ENCODE measurements at places on chromosomes 1 and 21.
A peak's percentile ranks its signal among the peaks of the same experiment; 100 is the strongest.

DNA sequence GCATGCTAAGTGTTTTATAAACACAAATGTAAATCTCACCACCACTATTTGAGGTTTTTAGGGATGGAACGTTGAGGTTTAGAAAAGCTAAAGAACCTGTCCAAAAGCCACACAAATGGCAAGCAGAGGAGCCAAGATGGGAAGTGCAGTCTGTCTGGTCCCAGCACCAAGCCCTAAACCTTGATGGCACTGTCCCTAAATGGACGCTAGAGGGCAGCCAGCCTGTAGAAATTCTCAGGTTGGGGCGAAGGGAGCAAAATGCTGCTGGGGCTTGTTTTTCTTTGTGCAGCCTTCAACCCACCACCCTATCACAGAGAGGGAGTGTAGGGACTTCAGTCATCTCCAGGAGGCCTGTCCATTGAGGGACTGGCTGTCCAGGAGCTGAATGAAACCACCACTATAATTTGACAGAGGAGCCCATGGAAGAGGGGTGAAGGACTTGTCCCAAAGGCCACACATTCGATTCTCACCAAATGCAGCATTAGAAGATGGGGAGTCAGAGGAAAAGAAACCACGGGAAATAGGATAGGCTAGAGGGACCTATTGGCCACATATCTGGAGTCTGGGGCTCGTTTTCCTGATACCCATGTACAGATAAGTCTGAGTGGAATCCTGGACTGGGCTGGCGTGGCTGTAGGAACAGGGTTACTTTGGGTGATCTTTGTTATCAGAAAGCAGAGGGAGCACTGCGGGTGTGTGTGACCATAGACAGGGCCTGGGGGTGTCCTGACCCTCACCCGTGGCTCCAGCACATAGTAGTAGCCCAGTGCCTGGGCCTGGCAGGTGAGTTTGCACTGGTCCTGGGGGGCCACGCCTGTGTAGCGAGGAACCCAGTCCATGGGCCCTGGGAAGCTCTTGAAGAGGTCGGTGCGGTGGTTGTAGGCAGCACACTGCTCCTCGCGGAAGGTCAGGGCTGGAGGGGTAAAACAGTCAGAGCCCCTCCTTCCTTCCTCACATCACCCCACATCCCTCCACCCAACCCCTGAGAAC lies 6.1 kb downstream of the ADAMTS4 start:
- DNase-seq = no peak

DNA sequence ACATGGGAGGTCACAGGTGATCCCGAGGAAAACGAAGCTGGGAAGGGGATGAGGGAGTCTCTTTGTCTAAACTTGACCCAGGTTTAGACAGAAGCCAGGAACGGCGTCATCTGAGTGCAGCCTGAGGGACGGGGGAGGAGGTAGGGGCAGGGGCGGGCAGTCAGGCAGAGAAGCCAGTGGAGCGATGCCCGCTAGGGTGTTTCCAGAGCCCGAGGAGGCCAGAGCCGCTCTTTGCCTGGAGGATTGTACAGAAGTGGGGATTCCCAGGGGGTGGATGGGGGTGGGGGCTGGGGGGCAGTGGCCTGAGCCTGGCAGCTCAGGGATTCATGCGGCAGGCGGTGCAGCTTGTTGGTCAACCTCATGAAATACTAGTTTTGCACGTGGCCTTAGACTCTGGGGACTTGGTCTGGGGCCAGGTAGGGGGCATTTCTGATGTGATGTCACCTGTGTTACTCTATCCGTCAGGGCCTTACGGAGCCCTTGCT lies 58.4 kb downstream of the VPS26C start:
- DNase-seq = no peak

DNA sequence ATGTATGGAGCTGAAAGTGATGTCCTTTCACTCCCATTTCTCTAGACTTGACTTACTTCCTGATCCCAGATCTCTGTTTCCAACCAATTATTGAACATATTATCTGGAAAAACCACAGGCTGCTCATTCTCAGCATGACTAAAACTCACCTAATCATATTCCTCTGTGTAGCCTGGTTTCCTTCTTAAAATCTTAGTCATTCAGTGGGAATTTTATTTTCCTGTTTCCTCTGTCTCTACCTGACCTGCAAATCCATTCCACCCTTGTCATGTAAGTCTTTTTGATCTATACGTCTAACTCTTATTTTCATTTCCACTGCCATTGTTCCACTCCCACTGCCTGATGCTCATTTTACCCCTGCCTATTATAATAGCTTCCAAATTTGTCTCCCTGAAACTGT lies 67.9 kb upstream of the APOBEC4 start:
- DNase-seq = no peak

GRCh38 chr1:7292714-7293419 lies 478.2 kb upstream of the VAMP3 start:
- DNase-seq = no peak

DNA sequence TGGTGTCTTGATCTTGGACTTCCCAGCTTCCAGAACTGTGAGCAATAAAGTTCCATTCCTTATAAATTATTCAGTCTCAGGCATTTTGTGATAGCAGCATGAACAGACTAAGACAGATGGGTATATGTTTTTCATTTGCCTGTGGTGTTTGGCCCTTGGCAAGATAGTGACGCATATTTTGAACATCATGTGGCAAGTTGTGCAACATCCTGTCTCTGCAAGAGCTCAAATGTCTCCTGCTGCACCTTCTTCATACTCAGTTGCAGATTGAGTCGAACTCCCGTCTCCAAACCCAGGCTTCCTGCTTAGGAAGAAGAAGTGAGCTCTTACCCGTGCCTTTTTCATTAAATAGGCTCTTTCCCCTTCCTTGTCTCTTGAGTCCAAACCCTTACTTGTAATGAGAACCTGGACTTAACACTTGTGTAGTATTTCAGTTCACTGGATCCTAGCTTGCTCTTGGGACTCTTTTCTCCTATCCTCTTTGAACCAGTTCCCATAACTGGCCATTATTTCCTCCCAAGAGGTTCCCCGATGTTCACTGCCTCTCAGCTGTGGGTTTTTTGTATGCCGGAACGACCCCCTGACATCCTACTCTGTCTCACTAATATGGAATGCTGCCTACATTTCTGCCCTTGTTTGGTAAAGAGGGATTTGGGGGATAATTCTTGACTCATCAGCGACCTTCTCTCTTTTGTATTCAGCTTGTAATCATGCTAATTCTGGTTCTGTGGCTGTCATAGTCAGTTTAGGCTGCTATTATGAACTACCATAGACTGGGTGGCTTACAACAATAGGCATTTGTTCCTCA lies 125.0 kb upstream of the KCNK2 start:
- DNase-seq = no peak

- DNase-seq = no peak
These were observed 19.4 kb downstream of the PLEKHA6 start for GRCh38 chr1:204340081-204340889.

- DNase-seq = no peak
These were observed 4.3 kb upstream of the SHISA4 start for GRCh38 chr1:201884425-201884824.

DNA sequence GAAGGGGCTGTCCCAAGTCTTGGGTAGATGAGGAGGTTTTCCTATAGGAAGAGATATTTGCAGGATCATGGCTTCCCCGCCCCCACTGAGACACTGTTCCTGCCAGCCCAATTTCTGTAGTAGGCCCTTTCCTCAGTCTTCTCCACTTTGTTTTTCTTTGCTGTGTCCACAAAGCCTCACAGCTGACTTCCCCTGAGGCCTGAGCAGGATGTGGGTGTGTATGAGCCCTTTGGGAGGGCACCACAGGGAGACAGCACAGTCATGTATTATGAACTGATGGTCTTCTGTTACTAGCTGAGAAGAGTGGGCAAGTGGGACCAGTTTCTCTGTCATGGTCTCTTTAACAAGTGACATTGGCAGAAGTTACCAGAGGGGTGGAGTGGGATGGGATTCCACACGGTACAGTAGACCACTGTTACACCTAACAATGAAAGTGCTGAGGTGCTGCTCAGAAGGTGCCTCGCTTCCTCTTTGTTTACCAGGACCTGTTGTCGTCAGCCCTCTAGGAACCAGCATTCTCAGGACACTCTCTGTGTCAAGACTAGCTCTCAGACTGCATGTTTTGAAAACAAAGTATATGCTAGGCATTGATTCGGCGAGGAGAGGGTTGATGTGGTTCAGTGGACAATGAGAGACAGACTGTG lies 253.8 kb upstream of the HOOK1 start:
- no peak for DNase-seq

- no peak for DNase-seq
These were observed 5.7 kb downstream of the SLC19A1 start for GRCh38 chr21:45536301-45537081.

- no peak for DNase-seq
These were observed 68.3 kb upstream of the KCND3 start for GRCh38 chr1:112057736-112058135.

GRCh38 chr1:19373211-19374082 lies 61.3 kb downstream of the SLC66A1 start:
- peak; percentile 40 for DNase-seq

GRCh38 chr1:53087332-53088285 lies 25.6 kb downstream of the PODN start:
- DNase-seq = no peak

DNA sequence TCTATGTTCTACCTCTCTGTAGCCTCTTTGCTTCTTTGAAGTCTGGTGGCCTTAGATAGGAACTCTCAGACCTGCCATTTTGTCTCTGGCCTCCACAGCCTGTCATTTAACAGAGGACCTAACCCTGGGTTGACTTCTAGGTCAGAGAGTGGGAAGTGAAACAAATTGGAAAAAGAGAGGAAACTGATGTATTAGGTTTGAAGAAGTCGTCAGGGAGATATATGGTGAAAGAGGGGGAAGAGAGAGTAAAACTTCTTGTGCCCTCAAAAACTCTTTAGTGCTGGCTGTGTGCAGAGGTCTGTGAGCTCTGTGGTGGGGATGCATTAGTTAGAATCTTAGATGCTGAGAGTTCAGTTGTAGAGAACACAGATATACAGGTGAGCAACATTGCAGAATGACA lies 30.2 kb upstream of the CD1D start:
- DNase-seq = no peak

GRCh38 chr1:86582161-86582560 lies 35.3 kb downstream of the CLCA4 start:
- no peak for DNase-seq

- no peak for DNase-seq
These were observed 92.1 kb downstream of the LRRC8C start for GRCh38 chr1:89725011-89725370.

GRCh38 chr1:1833916-1834325 lies 55.7 kb upstream of the NADK start:
- DNase-seq = no peak

DNA sequence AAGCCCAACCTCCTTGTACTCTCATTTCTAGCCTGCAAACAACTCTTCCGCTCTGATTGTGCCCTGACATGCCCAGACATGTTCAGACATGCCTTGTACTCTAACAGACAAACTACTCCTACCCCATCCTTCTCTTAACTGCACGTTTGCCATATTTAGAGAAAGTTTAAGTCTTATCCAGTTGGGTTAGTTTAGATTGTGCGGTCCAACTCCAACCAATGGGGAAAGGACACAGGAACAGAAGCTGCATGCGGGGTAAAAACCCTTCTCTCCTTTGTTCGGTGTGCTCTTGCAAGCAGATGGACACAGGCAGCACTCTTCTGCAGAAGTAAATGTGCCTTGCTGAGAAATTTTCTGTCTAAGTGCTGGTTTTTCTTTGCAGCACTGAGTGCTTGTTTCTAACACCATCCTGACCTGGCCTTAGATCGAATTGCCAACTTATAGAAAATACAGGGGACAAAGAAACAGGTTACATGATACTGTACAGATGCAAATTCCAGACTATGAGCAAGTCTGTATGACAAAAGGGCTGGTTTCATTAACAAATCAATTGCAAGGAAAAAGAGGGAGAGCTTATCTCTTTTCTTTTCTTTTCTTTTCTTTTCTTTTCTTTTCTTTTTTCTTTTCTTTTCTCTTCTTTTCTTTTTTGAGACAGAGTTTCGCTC lies 35.8 kb upstream of the IFNGR2 start:
- DNase-seq = no peak

DNA sequence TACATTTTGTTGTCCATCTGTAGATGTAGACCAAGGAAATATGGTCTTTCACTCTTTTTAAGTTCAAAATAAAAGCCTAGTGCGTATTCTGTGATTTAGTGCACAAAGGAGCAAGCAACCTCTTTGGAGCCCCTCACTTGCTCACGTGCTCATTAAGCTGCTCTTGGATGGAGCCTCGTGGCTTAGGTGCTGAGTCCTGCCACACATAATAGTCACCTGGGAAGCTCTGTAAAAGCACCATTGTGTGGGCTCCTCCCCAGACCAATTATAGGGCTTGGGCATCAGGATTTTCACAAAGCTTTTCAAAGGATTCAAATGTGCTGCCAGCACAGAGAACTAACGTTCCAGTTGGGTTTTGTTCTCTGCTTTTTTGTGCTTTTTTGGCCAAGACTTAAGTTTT lies 85.0 kb downstream of the PCP4 start:
- no peak for DNase-seq

GRCh38 chr1:147541672-147542568 lies 619 bp downstream of the BCL9 start:
- DNase-seq = peak; percentile 18

- no peak for DNase-seq
These were observed 54.5 kb downstream of the STYXL2 start for GRCh38 chr1:167148421-167148820.

DNA sequence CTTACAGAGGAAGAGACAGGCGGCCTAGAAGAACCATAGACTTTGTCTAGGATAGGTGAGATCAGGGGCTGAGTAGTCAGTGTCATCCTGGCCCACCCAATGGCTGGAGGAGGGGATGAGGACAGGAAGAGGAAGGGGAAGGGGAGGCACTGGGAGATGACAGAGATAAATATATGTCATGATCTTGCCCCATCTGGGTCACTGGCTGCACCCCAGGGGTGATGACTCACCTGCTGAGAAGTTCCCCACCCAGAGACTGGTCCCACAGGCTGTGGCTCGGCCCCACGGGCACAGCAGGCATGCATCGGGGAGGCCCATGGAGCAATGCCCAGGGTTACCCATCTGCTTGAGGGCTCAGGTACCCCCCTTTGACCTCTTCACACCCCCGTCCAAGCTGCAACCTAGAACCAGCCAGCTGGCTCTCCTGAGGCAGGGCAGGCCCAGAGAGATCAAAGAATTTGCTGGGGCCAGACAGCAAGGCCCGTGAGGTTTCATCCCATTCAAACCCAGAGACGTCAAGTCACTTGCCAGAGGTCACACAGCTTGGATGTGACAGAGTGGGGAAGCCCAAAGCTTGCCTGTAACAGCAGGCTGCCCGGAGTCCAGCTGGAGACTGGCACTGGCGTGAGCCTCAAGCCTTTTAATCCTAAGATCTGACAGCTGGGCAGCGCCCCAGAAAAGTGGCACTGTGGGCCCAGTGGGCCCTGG lies 34.7 kb upstream of the CASZ1 start:
- DNase-seq = no peak

DNA sequence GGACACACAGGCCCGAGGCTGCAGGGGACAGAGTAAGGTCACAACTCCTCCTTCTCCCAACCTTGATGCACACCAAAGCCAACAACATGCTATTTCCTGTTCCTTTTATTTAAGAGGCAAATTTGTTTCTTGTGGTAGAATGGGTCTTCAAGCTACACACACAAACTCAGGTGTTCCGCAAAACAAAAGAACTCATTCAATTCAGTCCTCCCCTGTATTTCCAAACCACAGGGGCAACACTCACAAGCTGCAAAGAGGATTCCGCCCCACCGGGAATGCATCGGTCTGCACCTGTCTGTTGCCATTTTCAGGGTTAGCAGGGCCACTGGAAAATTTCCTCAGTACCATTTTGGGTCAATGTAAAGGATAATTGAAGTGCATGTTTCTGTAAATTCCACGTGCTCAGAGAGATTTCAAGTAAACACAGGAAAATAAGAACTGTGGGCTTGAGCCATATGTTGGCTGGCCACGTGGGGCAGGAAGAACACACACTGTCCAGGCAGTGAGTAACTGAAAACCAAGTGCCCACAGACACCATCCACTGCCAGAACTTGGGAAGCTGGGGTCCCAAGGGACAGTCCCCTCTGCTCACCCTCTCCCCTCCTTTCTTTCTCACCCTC lies 145.2 kb upstream of the ERG start:
- DNase-seq = no peak

Measured in tibial nerve (tissue), 4 donors.